ENCODE measurements at places on chromosomes 16 and 17.

GRCh38 chr16:65745-66144 lies 6.7 kb downstream of the RHBDF1 start:
- peak; percentile 90 for DNase-seq

GRCh38 chr17:42775534-42776098 lies 2.4 kb downstream of the VPS25 start:
- no peak for DNase-seq

DNA sequence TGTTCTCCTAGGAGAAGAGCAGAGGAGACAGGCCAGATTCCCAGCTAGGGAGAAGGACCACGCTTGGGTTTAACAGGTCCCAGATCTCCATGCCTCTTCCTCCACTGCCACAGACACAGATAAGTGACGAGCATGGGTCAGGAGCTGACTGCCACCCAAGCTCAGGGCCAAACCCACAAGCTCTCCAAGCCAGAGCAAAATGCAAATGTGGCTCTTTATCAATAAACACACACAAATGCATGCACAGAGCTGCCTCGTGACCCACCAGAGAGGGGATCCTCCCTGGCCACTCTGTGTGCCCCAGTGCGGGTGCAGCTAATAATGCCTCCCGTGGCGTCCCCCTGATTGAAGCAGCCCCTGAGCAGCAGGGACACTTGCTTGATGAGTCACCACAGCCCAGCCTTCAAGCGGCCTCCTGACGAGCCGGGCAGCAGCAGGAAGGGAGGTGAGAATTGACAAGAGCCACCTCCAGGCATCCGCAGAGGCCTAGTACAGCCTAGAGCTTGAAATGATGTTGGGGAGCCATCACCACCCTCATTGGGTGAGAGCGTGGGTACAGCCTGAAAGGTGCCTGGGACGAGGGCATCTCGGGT lies 143.9 kb downstream of the CCDC182 start:
- no peak for DNase-seq

GRCh38 chr16:88914750-88915368 lies 48.4 kb upstream of the PABPN1L start:
- peak; percentile 60 for DNase-seq

GRCh38 chr17:16986391-16986790 lies 14.5 kb upstream of the TNFRSF13B start:
- DNase-seq = no peak

GRCh38 chr17:67575325-67575724 lies 142.4 kb upstream of the NOL11 start:
- DNase-seq = no peak

- DNase-seq = peak; percentile 7
These were observed 76.0 kb downstream of the CHD9NB start for GRCh38 chr16:52976539-52977167.

GRCh38 chr16:52515068-52515671 lies 31.8 kb downstream of the TOX3 start:
- DNase-seq = no peak

DNA sequence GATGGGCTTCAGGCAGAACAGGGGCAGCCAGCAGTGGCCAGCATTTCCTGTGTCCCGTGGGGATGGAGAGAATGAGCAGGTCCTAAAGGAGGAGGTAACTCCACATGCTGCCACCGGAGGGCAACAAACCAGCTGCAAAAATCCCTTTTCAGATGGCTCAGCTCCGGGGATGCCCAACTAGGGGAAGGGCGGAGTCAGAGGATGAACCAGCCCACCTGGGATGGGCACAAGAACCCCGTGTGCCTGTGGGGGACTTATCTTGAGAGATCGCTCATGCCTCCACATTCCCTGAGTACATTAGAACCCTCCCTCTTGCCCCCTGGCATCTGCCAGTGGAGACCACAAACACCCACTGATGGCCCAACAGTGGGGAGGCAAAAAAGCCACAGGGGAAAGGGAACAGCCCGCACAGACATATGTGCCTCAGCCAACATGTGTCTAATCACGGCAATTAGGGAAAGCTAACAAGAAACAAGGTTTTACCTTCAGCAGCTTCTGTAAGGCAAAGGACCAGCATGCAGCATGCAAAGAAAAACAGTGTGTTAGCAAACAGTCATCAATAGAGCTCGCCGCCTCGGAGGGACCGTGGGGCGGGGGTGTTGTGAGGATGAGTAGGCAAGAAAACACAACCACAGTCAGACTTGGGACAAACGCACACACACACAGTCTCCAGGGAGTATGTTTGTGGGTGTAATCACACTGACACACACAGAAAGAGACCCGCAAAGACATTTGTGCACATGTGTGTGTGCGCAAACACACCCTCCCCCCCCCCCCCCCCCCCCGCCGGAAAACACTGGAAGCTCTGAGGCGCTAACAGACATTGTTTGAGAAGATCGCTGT lies 64.0 kb downstream of the MYO18A start:
- peak; percentile 73 for DNase-seq

DNA sequence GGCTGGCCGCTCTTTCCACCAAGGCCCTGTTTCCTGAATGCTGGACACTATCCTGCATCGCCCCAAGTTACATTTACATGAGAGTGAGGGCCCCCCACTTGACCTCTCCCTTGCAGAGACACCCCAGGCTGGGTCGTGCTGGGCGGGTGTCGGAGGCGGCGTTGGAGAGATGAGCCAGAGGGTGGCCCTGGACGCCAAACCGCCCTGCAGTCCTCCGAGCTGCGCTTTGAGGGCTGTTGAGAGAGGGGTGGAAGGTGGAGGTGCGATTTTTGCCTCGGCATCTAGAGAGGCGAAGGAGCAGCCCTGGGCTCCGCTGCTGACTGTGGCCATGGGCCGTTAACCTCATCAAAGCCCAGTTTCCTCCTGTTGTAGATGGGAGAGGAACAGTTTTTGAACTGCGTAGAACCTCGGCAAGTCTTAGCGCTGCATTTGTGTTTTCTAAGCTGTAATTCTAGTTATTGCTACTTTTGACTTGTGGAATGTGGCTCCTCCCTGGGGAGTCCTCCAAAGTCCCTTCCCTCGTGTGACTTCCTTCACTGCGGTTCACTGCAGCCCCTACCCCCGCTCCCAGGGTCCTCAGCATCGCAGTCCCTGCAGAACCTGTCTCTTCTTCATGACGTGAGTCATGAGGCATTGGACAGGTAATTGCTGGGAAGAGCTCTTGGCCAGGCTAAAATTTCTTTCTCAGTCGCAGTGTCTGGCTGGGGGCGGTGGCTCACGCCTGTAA lies 986 bp upstream of the ELOB start:
- DNase-seq = peak; percentile 52

- no peak for DNase-seq
These were observed 101.6 kb downstream of the CDH8 start for GRCh38 chr16:61934601-61935000.

DNA sequence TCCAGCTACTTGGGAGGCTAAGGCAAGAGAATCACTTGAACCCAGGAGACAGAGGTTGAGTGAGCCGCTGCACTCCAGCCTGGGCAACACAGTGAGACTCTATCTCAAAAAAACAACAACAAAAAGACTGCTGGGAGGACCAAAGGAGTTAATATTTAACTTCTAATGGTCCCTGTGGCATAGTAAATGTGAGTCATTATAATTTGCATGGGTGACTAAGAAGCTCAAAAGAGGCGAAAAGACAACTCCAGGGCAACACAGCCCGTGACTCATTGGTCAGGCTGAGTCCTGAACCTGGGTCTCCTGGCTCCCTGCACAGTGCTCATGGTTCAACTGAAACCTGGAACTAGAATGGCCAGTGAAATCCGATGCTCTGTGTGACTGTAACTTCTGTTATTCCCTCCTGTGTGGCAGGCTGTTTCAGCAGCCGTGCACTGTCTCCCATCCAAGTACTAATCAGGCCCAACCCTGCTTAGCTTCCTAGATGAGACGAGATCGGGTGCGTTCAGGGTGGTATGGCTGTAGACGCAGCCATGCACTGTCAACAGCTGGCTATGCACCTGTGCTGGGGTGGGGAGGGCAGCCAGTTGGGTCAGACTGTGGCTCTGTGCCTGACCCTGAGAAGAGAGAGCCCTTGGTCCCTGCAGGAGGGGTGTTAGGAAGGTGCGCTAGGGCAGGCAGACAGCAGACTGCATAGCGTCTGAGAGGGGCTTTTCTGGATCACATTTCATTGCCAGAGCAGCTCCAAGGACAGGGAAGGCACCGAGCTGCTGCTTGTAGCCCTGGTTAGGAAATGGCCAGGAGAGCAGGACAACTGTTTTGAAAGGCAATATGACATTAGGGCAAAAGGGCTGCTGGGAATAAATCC lies 14.5 kb upstream of the GPRC5C start:
- no peak for DNase-seq

DNA sequence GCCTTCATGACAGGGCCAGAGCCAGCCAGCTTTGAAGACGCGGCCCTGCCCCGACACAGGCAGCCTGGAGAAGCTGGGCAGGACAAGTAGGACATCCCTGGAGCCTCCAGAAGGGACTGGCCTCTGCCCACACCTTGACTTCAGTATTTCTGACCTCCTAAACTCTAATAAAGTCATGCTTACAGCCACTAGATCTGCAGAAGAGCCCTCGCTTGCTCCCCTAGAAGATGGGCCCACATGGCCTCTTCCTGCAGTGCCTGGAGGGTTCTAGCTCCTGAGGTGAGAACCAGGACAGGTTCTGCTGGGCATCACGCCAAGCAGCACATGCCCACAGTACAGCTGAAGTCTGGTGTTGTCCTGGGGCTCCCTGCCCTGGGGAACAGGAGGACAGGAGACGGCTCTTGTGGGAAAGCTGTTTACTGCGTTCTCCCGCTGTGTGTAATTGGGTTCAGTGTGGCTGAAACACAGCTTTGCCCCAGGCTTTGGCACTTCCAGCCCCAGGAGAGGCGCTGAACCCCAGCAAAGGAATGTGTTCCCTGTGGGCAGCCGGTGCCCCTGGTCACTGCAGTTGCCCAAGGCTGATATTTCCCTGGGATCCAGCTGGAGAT lies 2.6 kb downstream of the APRT start:
- no peak for DNase-seq

- no peak for DNase-seq
These were observed 103.4 kb downstream of the CYLD start for GRCh38 chr16:50845296-50845695.

DNA sequence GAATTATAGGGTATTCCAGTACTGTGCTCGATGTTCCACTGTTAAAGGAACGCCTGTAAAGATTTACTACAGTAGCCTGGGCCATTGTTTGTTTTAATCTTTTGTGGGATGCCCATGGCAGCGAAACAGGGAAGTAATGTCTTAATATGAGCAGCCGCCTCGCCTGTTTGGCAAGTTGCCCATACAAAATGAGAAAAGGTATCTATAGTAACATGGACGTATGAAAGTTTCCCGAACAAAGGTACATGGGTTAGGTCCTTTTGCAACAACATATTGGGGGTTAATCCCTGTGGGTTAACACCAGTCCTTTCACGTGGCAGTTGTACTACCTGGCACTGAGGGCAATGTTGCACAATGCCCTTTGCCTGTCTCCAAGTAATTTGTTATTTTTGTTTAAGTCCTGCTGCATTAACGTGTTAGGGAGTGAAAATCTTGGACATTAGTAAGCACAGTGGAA lies 21.1 kb upstream of the TMC5 start:
- no peak for DNase-seq

GRCh38 chr16:27899736-27900135 lies 163.8 kb downstream of the GSG1L start:
- DNase-seq = no peak

DNA sequence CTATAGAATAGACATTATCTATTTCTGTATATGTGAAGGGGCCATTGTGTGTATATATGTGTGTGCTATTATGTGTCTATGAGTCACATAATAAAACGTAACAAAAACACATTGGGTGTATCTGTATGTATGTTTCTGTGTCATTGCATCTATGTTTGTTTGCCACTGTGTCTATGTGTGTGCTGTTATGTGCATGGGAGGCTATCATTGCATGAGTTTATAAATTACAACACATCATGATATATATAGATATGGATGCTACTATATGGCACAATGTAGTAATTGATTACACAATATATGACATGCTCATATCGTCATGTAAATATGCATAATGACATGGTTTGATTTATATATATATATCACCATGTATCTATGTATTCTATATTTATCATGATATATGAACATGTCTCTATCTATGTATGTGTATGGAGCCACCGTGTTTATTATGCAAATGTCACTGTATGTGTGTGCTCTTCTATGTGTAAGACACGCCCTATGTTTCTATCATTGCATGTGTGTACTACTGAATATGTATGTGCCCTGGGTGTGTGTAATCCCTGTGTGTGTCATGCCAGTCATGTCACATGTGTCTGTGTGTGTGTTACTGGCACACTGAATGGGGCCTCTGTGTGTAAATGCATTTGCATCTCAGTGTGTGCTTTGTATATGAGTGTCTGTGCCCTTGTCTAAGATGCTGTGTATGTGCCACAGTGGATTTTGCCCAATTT lies 1.4 kb upstream of the TSPOAP1 start:
- no peak for DNase-seq

DNA sequence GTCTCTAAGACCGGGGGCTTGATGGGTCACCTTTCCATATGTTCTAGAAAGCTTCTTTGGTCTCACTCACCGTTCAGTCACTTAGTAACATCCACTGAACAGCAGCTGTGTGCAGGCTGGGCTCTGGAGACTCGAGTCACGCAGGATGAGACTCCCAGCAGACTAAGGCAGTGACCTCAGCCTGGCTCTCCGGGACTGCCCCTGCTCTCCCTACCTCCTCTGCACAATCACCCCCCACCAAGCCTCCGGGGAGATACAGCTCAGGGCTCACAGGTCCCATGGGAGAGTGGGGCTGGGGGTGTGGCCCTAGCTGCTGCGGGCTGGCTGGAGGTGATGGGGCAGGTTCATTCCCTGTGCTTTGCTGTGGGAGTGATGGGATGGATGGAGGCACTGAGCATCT lies 14.1 kb downstream of the FLYWCH2 start:
- DNase-seq = no peak

- no peak for DNase-seq
These were observed 2.4 kb upstream of the VAC14 start for GRCh38 chr16:70803319-70803718.

- peak; percentile 41 for DNase-seq
These were observed 2.1 kb upstream of the HES7 start for GRCh38 chr17:8125947-8126490.

- DNase-seq = no peak
These were observed 294.3 kb downstream of the TOX3 start for GRCh38 chr16:52252680-52253079.

- no peak for DNase-seq
These were observed 7.8 kb upstream of the PSMC3IP start for GRCh38 chr17:42585353-42585752.

GRCh38 chr16:53198933-53199332 lies 144.1 kb downstream of the CHD9 start:
- DNase-seq = no peak

- peak; percentile 80 for DNase-seq
These were observed 20.3 kb upstream of the NFATC3 start for GRCh38 chr16:68064791-68065365.

- DNase-seq = peak; percentile 64
These were observed at the start of gene SRCIN1 for GRCh38 chr17:38605841-38606645. Gene SRCIN1 (minus strand): TSS chr17:38605952. CDS start chr17:38605705, 247 bp downstream.

Data from AG08396 (cell line).